ENCODE measurements at places on chromosomes 3 and 15. TPM values are rescaled to one million over a fixed set of nuclear protein-coding genes. Genes with fewer than 3 reads are reported as not detected.

PFN2 gene
- polyA plus RNA-seq, result 28.1 TPM

CHRNB4 gene
- polyA plus RNA-seq, result not detected

KIF7 gene
- polyA plus RNA-seq, result 1.3 TPM

C2CD4A gene
- 0.86 TPM for polyA plus RNA-seq

- peak; percentile 50 for DNase-seq
These were observed 13.5 kb downstream of the BFSP2 start for GRCh38 chr3:133413161-133414020.

GRCh38 chr3:178966299-178967176 lies 105.1 kb downstream of the ZMAT3 start:
- DNase-seq, result peak; percentile 79

DNA sequence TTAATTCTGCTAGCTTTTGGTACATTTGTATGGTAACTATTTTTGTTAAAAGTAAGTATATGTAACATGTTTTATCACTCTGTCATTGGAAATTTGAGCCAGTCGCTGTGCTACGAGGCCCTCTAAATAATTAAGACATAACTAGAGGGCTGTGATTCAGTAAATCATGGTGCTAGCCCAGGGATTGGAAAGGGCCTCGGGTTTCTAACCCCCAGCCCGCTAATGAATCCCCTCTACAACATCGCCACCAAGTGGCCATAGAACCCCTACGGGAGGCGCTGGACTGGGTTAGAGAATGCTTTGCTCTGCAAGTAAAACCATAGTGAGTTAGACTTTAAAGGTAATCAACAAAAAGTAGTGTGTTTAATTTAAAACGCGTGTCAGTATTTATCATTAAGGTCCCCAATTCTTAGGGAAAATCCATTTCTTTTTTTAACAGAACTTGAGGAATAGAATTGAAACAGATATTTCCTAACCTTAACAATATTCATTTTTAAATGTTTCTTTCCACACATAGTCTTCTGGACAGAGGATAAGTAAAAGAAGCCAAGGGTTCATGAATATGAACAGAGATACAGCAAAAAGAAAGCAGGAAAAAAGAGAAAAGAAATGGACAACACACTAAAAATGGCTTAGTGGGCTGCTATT lies 744.7 kb downstream of the EPHA3 start:
- peak; percentile 75 for DNase-seq

- DNase-seq, result no peak
These were observed 18.8 kb downstream of the PPP1R2 start for GRCh38 chr3:195524171-195524896.

Measured in lung (tissue), 17 donors.